ENCODE measurements at places on chromosomes 1 and 21.

GRCh38 chr21:43720539-43721166, 1.7 kb downstream of the PDXK start:
- DNase-seq = no peak

DNA sequence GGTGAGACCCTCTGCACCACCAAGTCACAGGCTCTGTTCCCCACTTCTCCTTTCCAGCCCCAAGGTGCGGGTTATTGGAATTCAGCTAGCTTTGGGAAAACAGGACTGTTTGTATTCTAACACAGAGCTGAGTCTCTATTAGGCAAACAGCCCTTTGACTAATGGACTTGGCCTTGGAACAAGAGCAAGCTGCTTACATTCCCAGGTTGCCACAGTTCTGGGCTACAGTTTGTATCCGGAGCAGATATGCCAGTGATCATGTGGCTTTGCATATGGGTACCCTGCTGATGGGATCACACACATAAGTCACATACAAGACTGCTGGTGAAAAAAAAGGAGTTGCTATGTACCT, 110.5 kb upstream of the COA6 start:
- DNase-seq = peak; percentile 93

DNA sequence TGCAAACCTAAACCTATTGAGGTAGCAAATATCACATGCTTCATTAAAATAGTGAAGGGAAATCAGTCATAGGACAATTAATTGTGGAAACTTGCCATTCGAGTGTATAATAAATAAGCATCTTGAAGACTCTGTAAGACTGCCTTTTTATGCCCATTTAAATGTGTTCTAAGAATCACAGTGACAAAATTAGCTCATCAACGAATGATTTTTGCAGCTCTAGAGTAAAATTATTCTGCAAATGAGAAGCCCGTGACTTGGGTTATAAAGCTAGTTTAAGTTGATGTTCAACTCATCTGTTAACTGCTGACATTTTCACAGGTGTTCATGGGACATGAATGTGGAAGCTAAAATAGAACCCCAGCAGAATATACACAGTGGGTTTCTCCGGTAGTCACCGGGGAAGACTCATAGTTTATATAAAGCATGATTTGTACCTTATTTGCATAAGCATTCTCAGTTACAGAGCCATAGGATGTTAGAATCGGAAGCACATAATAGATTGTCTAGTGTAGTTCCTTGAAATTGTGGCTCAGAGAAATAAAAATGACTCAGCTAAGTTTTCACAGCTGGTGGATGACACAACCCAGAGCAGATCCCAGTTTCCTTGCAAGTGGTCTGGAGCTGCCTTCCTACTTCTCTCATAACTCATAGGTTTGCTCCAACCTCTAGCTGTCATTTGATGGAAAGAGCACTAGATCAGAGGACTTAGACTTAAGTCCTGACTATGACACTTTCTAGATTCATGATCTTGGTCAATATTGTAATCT, 107.3 kb downstream of the UCHL5 start:
- no peak for DNase-seq

DNA sequence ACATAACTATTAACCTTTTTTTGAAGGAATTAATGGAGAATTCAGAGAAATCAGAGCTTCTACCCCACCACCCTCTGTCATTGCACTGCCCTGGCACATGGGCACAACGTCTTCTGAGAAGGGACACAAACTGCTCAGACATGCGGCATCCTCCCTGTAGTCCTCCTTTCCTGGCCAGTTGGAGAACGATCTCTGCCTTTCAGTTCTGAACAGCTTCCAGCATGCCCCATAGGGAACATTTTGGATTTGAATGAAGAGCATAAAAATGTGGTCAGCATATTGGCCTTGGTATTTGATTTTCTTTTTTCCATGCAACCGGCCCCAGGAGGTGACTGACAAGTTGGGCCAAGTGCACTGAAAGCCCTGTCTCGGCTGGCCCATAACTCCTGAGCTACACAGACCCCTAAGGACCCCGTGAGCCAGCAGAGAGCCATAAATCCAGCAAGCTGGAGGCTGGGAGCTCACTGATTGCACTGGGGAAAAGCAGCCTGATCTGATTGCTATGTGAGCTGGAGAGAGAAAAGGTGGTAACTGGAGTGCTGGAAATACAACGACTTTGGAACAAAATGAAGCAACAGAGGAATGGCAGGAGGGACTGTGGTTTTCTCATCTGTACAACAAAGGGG, 10.9 kb upstream of the BLACAT1 start:
- no peak for DNase-seq

DNA sequence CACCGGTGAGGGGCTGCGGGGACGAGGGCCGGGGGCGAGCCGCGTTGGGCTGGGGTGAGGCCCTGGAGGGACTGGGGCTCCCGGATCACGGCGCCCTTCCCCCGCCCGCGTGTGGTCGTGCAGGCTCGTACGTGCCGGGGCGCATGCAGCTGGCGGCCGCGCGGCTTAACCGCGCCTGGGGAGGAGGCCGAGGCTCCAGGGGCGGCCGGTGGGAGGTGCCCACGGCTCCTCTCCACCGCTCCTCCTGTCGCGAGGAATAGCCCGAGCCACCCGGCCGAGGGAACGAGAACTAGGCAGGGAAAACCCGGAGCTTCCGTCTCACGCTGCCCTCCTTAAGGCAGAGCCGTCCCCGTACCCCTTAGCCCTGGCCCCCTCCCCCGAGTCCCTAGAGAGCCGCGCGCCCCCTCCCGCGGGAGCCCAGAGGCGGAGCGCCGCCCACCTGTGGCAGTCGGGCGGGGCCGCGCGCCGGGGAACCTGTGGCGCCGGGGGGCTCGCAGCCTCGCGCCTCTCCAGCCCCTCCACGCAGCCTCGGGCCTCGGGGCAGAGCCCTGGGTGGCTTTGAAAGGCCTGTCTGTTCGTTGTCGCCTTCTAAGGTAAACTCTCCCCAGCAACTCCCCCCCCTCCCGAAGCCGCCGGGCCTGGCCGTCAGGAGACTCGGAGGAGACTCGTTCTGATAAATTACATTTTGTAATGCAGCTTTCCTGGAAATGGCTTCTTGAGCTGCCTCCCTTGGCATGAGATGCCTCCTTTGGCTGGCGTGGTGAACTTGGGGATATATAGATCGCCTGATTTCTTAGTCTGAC, 746 bp downstream of the AK4 start:
- no peak for DNase-seq

GRCh38 chr1:7348073-7348472, 423.0 kb upstream of the VAMP3 start:
- no peak for DNase-seq

DNA sequence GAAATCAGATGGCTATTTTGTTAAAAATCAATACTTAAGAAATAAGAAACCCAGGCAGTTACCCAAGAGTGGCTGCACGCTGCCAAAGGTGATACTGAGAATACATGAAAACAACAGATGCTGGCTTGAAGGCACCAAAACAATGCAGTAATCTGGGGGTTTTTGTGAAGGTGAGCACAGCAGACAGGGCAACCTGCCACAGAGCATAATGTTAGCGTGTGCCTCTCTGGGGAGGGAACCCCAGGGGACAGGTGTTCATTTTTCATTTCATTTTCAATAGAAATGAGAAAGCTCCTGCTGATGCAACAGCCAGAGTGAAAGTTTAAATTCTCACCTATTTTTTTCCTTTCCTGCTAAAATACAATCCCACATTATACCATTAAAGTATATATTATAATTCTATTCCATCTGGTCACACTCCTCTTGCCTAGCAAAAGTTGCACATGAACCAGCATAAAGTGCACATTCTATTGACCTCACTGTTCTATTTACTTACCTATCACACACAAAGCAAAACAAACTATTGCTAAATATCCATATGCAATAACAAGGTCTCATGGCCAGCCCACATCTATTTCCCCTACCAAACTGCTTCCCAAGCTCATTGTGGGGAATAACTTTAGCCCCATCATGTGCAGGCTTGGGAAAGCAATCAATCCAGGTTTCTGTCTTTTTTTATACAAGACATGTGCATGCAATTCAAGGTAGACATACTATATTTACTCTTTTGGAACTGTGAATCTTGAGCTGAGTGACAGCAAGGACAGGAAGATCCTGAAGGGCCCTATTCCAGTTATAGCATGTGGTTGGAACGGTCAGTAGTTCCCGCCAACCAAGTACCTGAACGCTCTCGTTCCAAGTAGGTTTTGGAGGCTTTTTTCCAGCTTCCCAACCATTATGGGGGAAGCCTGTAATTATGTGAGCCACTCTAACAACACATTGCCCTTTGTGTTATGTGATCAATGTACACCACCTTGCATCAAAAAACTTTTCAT, 173.6 kb downstream of the RERE start:
- DNase-seq = no peak

DNA sequence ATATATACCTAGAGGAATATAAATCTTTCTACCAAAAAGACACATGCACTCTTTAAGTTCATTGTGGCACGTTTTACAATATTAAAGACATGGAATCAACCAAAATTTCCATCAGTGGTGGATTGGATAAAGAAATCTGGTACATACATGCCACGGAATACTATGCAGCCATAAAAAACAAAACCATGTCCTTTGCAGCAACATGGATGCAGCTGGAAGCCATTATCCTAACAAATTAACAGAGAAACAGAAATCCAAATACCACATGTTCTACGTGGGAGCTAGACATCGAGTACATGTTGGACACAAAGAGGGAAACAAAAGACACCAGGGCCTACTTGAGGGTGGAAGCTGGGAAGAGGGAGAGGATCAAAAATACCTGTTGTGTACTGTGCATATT, 33.0 kb upstream of the B3GALT2 start:
- no peak for DNase-seq

DNA sequence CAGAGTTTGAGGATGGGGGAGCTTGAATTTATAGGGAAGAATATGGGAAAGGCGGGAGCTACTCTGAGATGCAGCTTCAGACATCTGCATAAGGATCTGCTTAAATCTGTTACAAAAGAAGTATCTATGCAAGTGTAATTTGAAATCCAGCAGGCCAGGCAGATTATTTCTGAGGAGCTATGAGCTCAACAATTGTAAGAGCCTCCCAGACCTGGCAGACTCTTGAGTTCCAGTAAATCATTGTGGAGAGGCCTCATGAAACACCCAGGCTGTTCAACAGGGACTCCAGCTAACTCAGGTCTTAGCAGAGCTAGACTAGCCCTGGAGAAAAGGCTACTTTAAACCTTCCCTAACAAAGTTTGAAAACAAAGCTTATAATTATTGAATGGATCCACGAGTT, 647.5 kb upstream of the CHRM3 start:
- DNase-seq = no peak

DNA sequence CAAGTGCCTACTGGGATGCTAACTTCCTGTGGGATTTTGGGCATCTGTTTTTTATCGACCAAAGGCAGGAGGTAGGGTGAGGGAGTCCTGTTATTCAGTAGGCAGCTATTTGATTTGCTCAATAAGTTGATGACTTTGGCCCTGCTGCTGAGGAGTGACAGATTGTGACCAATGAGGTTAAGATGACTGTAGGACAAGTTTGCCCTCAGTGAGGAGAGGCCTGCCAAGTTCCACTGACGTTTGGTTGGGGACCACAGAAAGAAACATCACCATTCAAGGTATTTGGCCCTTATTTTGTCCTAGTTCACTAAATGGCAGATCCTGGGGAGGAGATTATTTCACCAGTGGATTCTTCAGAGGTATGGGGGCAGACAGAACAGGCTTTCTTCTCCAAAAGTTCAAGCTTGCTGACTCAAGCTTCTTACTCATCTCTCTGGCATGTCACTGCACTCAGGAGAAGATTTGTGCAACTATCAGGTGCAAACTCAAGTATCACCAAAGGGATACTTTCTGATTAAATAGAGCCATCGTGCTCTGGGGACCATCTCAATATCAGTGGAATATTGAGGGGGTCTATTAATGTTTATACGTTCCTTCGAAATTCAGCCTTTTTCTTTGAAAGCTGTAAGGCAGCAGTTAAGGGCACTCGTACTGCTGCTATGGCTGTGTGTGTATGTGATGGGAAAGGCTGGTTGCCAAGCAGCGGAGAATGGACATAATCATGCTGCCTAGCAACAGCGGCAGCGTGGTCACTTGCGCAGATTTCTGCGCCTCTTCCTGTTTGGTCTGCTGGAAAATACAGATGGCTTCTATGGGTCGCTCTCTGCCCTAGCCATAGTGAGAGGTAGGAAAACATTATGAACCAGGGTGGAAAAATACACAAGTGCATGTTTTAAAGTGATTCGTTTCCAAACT, 78.7 kb downstream of the PBX1 start:
- no peak for DNase-seq

DNA sequence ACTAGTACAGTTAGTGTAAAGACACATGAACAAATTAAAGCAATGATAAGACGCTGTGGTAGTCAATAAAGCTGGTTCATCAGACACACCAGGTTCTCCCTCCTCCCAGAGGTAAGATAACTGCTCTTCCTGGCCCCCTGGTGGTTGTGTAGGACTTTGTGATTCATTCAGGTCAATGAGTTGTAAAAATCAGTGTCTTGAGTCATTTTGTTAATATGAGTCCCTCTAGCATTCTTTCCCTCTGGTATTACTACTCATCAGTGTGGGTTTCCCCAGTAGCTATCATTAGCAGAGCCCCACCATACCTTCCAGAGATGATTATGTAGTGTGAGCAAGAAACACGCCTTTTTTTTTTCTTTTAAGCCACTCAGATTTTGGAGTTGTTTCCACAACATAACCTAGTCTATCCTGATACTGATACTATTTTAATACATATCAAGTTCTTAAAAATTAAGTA, 3.6 kb upstream of the SETDB1 start:
- DNase-seq = no peak

DNA sequence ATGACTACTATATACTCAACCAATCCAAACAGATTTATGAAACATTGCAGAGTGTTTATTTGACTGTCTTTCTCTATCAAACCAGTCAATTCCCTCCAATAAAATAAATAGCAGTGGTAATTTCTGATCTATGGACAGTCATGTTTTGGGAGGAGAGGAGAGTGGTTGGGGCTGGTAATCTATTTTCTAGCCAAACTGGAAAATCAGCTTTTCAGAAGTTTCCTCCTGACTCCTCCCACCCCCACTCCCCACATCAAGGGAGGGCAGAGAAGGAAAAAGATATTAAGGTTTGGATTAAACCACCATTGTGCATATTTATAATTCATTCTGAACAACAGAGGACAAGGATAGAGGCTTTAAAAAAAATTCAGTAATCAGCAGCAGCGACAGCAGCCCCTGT, 69.4 kb upstream of the SOX13 start:
- DNase-seq = no peak

DNA sequence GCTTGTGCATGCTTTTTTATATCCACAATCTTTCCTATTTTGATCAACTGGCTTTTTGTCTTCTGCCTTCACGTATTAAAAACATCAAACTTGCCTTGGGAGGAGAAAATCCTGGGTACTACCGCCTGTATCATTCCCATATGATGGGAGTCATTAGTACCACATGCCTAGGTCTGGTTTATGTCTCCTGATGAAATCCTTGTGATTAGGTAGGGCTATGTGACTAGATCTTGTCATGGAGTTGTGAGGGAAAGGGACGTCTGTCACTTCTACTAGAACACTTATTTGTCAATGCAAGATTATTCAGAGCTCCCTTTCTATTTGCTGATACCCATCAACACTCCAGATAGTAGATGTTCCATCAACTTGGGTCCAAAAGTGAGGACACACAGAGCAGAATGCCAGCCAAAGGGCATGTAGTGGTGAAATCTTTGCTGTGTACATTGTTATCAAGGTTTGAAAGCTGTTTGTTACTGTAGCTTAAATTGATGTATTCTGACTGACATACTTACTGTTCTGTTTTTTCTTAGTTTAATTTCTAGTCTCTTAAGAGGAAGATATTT, 621.8 kb upstream of the NR5A2 start:
- no peak for DNase-seq

- no peak for DNase-seq
Observed at GRCh38 chr21:24825348-24825747, 781.9 kb downstream of the MRPL39 start.

GRCh38 chr1:11570821-11571380, 83.3 kb downstream of the FBXO2 start:
- no peak for DNase-seq

- DNase-seq = no peak
Observed at GRCh38 chr1:22969304-22969709, 3.4 kb downstream of the LACTBL1 start.

Measured in cerebellar nuclear complex (tissue), 1 donor.